ENCODE measurements at places on chromosomes 2 and 18.

DNA sequence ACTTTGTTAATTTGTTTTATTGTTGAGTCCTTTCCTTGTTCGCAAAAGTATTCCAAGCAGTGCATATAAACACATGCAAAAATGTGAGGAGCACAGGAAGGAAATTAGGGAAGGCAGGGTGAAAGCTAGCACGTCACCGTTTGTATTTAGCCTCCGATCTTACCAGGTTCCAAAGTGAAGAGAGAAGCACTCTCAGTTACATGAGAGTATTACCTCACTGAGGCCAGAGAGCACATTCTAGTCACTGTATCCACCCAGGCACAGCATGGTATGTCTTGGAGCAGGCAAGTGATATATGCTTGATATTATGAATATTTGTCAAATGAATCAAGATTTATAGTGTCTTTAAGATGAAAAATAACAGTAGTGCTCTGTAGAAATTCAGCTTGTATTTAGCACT is 6.5 kb upstream of the TMEM182 start:
- no peak for DNase-seq

DNA sequence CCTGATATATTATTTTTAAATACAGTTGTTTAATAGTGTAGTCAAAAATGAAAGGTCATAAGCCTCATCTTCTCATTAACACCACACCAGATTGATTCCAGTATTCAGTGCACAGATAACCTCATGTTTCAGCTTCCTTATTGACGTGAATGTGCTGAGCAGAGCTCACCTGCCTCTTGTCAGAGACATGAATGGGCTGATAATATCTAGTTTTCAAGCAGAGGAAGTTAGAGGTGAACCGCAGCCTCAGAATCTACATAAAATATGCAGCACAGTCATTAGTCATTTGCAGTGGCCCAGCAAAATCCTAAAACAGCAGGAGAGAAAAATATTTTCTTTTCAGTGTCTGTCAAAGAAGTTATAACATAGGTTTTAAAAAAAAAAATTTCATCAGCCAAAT is 216.2 kb downstream of the GBX2 start:
- DNase-seq, result no peak

DNA sequence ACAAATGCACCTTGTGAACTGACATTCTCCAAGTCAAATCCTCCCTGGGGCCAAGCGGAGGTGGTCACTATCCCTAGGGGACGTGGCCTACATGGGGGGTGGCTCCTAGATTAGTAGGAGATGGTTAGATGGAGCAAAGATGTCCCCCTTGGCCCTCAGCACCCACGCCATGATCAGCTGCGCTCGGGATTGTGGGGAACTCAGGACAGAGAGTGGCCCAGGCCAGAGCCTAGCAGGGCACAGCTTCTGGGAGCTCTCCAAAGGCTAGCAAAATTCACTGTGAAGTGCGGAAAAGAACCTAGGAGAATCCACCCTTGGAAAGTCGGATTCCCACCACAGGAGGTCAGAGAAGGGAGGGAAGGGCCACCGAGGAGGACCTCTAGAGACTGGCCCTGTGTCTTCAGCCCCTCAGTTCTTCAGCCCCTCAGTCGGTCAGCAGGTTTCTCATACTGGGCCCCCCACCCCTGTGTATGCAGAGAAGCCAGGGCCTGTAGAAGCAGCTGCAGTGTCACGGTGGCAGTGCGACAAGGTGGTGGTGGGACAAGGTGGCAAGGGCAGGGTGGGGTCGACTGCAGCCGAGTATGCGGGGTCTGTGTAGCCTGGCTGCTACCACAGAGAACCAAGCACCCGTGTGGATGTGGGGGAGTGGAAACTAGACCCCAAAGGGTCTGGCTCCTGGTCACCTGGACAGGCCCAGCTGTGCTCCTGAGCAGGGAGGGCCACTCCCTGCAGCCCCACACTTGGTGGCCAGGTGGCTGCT is 18.4 kb downstream of the GPR55 start:
- no peak for DNase-seq

DNA sequence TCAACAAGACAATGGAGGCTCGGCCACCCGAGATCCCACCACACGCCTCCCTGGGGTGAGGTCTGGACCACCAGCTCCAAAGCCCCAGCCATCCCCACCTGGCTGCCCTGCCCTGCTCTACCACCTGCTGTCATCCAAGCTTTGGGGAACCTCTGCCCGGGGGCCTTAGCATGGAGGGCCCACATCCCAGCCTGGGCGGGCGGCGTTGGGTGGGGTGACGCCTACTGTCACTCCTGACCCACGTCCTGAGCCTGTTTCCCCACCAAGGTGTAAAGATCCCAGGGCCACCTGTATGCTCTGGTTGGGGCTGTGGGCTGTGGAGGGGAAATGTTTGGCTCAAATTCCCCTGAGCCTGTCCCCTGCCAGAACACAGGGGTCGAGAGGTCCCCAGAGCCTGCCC is 437.6 kb downstream of the EIPR1 start:
- DNase-seq, result no peak

GRCh38 chr18:30682672-30683071 is 359.9 kb downstream of the DSC3 start:
- no peak for DNase-seq

DNA sequence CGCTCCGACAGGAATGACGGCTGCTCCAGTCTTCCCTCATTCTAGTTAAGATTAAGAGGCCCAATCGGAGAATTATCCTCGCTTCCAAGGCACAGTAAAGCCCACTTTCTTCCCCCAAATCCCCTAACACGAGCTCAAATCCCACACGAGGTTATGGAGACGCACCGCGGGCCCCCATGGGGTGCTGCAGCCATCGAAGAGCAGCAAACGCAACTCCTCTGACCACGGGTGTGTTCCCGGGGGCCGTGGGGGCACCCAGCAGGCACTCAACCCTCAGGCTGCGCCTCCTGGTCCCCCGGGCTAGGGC is 446 bp downstream of the COPS9 start:
- DNase-seq, result no peak

DNA sequence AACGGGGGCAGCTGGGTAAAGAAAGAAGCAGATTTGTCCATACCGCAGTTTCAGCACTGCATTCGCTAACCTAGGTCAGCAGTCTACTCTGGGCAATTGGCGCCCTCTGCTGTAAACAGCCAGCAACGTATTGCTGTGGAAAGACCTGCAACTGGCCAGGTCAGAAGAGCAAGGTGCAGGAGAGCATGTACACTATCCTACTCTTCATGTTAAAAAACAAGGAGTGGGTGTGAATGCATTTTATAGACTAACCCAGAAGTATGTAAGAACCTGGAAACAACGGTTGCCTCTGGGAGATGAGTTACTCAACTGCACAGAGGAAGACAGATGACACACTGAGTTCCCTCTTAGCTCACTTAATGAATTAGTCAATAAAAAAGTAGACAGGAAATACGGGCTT is 6.2 kb downstream of the MRPS5 start:
- DNase-seq, result peak; percentile 41

DNA sequence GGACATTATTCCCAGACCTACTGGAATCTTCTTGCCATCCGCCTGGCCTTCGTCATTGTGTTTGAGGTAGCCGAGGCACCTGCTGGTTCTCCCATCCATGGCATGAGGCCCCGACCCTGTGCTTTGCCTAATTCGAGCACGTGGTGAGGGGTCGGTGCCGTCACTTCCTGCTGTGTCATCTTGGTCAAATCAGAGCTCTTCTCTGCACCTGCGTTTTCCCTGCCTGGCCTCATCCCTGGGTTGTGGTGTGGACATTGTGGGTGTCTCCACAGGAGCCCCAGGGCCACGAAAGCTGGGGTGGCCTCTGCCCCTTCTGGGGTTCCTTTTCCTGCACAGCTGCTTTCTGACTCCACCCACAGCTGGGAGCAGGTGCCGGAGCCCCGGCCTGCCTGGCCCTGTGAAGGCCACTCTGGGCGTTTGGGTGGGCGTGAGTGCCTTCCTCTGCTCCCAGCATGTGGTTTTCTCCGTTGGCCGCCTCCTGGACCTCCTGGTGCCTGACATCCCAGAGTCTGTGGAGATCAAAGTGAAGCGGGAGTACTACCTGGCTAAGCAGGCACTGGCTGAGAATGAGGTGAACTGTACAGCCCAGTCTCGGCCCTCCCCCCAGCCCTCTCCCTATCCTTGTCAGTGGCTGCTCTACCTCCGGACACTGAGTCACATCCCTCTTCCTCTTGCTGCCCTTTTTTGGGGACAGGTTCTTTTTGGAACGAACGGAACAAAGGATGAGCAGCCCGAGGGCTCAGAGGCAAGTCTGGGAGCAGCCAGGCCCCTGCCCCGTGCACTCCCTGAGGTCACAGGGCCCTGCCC is 34.9 kb downstream of the ANO7 start:
- peak; percentile 55 for DNase-seq

- peak; percentile 39 for DNase-seq
Observed at GRCh38 chr18:51110073-51110797, 80.2 kb downstream of the SMAD4 start.

GRCh38 chr2:223481486-223481885 is 120.7 kb downstream of the SCG2 start:
- DNase-seq, result no peak

DNA sequence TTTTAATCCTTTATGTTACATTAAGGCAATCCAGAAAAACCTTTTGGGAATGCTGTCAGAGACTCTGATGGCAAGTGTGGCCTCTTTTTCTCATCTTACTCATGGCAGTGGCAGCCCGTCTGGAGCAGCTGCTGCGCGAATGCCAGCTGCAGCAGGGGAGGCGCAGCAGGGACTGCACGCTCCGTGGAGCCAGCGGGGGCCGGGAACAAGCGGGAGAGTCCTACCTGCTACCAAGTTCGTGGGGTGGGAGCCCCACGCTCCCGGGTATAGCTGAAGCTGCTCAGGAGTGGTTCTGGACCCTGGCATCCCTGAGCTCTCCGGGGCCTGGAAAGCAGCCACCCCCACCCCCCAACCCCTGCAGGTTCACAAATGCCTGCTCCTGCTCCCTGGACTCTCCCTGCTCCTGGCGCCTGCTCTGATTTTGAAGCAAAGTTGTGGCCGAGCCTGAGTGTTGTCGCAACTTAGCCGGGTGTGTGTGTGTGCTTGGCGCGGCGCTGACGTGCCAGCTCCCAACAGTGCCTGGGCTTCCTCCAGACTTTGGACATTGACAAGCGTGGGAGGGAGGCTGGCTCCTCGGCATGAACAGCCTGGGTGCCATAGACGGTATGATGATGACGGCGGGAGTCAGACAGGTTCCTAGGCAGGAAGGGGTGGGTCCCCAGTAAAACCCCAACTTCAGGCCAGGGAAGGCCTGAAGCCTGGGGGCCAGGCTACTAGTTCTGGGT is 21.7 kb downstream of the TMX3 start:
- no peak for DNase-seq

DNA sequence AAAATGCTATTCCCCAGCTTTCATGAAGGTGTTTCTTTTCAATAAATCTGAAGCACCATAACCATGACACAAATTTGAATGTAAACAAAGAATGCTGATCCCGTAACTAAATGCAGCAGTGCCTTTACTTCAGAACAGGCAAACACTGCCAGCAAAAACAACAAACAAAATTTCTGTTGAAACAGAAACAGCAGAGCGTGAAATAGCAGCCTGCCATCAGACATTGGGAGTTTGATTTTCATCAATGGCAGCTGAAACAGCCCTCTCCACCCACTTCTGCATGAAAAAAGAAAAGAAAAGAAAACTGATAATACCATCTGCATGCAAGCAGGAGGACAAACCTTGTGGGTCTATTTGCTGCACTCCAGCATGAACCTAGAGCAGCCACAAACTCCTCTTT is 128.3 kb downstream of the CDH2 start:
- no peak for DNase-seq

DNA sequence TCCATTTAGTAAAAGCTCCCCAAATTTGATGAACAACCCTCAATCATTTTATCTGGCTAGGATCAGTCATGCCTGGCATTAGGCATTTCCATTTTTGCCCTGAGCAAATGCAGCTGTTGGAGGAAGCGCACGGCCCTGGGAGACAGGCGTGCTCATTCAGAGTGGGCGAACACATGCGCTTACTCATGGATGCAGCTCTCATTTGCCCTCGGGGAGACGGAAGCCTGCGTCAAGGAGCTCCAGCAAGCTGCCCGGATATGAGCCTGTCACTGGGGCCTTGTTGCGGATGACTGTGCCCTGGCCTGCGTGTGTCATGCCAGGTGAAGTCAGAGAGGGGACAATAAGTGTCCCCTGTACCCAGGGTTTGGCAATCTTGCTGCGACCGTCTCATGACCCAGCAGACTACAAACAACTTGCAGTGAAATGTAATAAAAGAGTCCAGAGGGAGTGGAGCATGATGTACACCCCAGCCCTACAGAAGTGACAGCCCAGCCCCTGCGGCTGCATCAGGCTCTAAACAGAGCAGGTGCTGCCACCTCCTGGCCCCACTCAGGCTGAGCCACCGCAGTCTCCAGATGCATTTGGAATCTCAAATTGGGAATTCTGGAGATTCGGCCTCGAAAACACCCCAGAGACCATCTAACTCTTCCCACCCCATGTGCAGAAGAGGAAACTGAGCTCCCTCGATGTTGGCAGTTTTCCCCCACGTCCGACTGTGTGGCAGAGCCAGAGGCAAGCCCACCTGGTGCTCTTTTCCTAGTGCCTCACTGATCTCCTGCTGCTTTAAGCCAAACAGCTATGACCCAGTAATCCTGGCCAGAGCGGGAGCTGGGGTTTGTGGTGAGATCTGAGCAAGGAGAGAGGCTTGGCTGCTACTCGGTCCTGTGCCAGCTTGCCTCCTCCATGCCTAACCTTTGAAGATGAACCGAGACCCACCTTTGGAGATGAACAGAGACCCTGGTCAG is 105.0 kb upstream of the ALK start:
- DNase-seq, result no peak

DNA sequence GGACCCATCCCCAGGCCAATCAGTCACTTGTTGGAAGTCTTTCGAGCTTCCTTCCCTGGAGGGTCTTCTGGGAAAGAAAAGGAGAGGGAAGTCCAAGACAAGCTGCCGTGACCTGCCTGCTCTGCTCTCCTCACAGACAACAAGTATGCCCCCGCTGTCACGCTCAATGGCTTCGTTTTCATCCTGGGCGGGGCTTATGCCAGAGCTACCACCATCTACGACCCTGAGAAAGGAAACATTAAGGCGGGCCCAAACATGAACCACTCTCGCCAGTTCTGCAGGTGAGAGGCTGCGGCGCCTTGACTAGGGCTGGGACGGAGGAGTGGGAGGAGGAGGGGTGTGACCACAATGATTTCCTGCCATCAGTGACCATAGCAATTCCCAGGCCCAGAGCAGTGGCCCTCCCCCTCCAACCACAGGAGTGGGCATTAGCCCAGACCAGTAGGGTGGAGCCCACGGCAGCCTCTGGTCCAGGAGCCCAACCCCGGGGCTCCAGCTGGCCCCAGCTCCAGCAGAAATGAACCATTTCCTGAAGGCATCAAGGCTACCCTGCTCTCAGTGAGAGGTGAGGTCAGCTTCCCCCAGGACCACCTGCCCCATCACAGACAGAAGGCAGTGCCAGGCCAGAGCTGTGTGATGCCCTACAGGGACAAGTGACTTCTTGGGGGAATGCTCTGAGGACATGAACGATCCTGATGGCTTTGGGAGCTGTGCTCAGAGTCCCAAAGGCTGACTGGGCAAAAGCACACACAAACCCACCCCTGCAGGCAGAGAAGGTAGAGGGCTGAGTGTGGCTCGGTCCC is 223.1 kb downstream of the ATAD2B start:
- DNase-seq, result no peak

GRCh38 chr2:2765839-2766495 is 434.9 kb upstream of the MYT1L start:
- DNase-seq, result no peak

GRCh38 chr2:98212092-98213000 is 125.4 kb downstream of the VWA3B start:
- DNase-seq, result no peak

GRCh38 chr2:101781326-101781725 is 83.8 kb downstream of the MAP4K4 start:
- peak; percentile 6 for DNase-seq

GRCh38 chr2:58137856-58138255 is 91.2 kb downstream of the VRK2 start:
- DNase-seq, result no peak
